NCI-H1694 treated with DMSO at 0.1 percent for 48 hours (cell line): ENCODE measurements at places on chromosomes 4 and X.

DNA sequence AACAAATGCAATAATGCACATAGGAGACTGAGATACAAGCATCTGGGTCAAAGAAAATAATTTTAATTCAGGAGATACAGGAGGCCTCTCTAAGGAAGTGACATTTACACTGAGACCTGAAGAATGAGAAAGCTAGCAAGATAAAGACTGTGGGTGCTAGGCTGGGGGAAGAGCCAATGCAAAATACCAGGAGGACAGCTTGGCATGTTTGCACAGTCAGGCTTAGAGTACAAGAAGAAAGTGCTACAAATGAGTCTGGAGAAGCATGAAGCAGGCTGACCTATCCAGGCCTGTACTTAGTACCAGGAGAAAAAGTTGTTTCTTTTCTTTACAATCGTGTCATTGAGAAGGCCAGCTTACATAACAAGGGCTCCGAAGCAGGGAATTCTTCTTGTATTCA lies 56.9 kb downstream of the GABRB1 start:
- no peak for DNase-seq

- DNase-seq, result no peak
These were observed 60.8 kb downstream of the RRAGB start for GRCh38 chrX:55778322-55778721.

GRCh38 chr4:121154103-121154515 lies 10.0 kb downstream of the TNIP3 start:
- no peak for DNase-seq

DNA sequence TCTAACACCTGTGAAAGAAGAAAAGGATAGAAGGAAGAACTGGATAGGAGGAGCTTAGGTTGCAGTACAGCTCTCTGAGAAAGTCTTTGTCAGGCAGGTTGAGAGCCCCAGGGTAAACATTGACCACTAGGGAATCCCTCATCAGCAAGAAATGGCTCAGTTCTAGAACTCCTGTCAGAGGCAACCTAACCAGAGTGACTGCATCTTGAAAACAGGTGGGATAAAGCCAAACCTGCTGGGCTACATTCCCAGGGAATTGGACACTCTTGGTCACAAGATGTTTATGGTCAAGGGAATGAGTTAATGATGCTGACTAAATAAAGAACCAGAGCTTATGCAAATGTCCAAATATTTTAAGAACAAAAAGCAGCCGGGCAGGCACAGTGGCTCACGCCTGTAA lies 108.3 kb upstream of the MED14 start:
- DNase-seq, result no peak

- DNase-seq, result no peak
These were observed 14.9 kb downstream of the GPKOW start for GRCh38 chrX:49108641-49109040.

DNA sequence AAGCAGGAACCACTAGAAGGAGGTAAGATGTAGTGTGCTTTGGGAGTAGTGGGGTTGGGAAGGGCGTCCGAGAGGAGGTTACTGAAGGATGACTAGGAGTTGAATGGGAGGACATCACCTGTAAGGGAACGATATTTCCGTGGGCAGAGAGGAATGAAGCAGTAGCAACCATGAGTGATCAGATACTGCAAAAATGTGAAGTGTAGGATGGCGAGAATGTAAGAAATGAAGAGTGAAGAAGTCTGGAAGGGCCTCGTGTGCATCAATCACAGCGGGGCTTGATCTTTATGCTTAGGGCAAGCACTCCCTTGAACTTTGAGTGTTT lies 594 bp downstream of the MSMO1 start:
- DNase-seq, result no peak

GRCh38 chr4:186570193-186570996 lies 15.0 kb upstream of the MTNR1A start:
- DNase-seq, result no peak

GRCh38 chr4:1608196-1608820 lies 75.8 kb downstream of the FAM53A start:
- no peak for DNase-seq

- DNase-seq, result no peak
These were observed 148.6 kb downstream of the EPHA5 start for GRCh38 chr4:65521666-65522065.

- DNase-seq, result no peak
These were observed 106.3 kb downstream of the TRAPPC11 start for GRCh38 chr4:183765251-183765911.

DNA sequence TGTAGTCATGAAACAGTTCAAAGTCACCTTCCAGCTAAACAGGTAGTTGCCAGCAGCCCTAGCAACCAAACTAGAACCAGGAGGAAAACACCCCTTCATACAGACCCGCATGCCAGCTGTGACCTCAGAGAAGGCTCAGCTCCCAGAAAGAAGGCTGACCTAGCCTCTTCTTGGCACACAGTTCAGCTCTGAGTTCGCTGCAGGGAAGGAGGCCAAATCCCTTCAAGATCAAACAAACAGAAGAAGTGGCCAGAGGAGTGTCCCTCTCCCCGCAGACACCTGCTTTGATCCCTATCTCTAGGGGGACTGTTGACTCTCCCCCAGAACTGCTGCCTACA lies 56.0 kb downstream of the HADH start:
- no peak for DNase-seq

GRCh38 chr4:18531731-18532130 lies 510.2 kb upstream of the LCORL start:
- no peak for DNase-seq

- no peak for DNase-seq
These were observed 146.2 kb upstream of the SH3RF1 start for GRCh38 chr4:169416997-169417396.
